ENCODE measurements at places on chromosomes 2 and 18.
A peak's percentile ranks its signal among the peaks of the same experiment; 100 is the strongest.

- no peak for DNase-seq
Measured at GRCh38 chr2:178529194-178529593, 48.9 kb downstream of the PLEKHA3 start.

DNA sequence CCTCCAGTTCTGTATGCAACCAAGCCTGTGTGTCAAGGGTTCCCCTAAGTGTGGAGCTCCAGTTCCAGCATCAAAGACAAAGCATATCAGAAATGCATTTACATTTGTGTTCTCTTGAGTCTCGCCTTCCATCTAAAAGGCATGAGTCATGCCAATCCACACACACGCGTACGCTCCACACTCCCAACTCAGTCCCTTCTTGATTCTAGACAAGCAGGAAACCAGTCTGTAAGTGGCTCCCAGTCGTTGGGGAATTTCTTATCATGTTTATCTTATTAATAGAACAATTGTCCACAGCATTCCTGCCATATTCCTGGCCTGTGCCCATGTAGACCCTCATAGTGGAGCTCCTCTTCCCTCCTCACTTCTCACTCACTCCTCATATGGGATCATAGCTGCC, 86.4 kb upstream of the SLC35G4 start:
- no peak for DNase-seq

- DNase-seq, result peak; percentile 57
Measured at GRCh38 chr2:53767405-53768241, at the start of gene CHAC2. TSS of gene CHAC2 (plus strand) at chr2:53767804. CDS start at chr2:53767887, 83 bp downstream.

- DNase-seq, result no peak
Measured at GRCh38 chr2:128446874-128447537, 128.3 kb upstream of the HS6ST1 start.

- no peak for DNase-seq
Measured at GRCh38 chr2:160322320-160322719, 122.2 kb upstream of the ITGB6 start.

All from HS-5 (cell line).